ENCODE measurements at places on chromosomes 6 and 20. TPM values are rescaled to one million over a fixed set of nuclear protein-coding genes. Genes with fewer than 3 reads are reported as not detected.

The CD83 gene
- total RNA-seq: 32.5 TPM

The KCNK16 gene
- not detected for total RNA-seq

The SLC25A27 gene
- total RNA-seq: 32.1 TPM

The TCFL5 gene
- 10.6 TPM for total RNA-seq

The GABRR2 gene
- not detected for total RNA-seq

The ZNF217 gene
- total RNA-seq: 6.0 TPM

The GTF2H4 gene
- total RNA-seq: 26.5 TPM

The DOK5 gene
- total RNA-seq: 26.8 TPM

The SHLD1 gene
- total RNA-seq: 6.9 TPM

All from diencephalon (tissue), 1 donor.